CD4-positive, alpha-beta memory T cell (primary cell): ENCODE measurements at places on chromosomes 5 and 9. TPM values are rescaled to one million over a fixed set of nuclear protein-coding genes. Genes with fewer than 3 reads are reported as not detected.

- no peak for DNase-seq
These were observed 170.0 kb downstream of the SLC24A2 start for GRCh38 chr9:19618816-19619215.

DNA sequence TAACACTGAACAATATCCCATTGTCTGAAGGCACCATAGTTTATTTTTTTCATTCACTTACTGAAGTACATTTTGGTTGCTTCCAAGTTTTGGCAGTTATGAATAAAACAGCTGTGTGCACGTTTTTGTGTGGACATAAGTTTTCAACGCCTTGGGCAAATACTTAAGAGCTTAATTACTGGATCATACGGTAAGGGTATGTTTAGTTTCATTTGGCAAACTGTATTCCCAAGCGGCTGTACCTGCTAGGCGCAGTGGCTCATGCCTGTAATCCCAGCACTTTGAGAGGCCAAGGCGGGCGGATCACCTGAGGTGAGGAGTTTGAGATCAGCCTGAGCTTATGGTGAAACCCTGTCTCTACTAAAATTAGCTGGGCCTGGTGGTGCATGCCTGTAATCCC, 63.7 kb upstream of the FAM120A start:
- no peak for DNase-seq

DNA sequence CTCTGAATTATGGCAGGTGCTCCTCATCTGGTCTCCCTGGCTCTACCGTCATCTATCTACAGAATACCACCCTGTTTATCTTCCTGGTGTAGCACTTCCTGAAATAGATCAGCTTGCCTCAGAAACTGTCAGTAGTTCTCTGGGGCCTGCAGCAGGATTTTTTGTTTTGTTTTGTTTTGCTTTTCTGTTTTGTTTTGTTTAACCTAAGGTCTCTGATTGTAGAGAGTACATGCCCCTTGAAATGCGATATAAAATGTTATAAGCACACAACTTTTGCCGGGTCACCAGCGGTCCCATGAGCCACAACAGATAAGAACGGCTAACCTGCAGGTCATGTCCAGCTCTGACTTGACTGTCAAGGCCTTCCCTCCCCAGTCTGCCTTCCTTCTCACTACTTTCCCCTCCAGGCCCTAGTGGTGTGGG, 26.6 kb upstream of the CREBRF start:
- DNase-seq = no peak

GRCh38 chr9:69829484-69829883, 8.9 kb downstream of the CFAP95 start:
- no peak for DNase-seq

GRCh38 chr9:69816735-69817134, 3.9 kb upstream of the CFAP95 start:
- no peak for DNase-seq

DNA sequence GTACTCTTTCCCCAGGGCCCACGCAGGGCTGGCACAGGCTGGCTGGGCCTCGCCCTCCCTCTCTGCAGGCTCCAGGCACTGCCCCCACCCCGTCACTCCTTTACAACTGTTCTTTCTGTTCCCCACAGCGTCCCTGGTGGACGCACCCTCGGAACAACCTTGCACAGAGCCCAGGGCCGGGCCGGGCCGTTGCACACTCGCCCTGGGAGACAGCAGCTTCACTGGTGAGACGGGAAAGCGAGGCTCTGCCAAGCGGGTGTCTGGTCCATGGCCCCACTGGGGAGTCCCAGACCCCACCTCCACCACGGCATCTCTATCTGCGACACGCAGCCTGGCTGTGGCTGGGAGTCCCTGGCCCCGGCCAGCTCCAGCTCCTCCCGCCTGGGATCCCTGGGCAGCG, 18.4 kb upstream of the QSOX2 start:
- DNase-seq = no peak

GRCh38 chr5:121913418-121913817, 48.4 kb upstream of the SRFBP1 start:
- no peak for DNase-seq

GRCh38 chr9:114108016-114108833, 9.1 kb upstream of the KIF12 start:
- DNase-seq = peak; percentile 20

DNA sequence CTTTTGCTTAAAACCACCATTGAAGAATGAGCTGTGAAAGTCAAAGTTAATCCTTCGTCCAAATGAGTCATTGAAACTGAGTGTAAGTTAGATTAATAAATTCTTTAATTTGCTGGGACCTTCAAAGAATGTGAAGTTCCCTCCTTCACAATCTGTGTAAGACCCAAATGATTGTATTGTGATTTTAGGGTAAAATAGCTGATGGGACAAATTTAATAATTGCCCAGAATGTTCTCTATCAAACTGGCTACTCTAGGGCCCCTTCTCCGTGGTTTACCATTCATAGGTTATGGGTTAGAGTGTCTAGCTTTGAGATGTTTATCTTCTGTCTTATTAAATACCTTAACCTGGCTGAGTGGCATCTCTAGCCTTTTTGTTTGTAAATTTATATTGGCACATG, 11.9 kb downstream of the C1QTNF3 start:
- no peak for DNase-seq

- DNase-seq = no peak
These were observed 122.1 kb downstream of the YIPF5 start for GRCh38 chr5:144048259-144048856.

- DNase-seq = peak; percentile 73
These were observed 69.6 kb downstream of the ANKRD33B start for GRCh38 chr5:10633271-10634049.

DNA sequence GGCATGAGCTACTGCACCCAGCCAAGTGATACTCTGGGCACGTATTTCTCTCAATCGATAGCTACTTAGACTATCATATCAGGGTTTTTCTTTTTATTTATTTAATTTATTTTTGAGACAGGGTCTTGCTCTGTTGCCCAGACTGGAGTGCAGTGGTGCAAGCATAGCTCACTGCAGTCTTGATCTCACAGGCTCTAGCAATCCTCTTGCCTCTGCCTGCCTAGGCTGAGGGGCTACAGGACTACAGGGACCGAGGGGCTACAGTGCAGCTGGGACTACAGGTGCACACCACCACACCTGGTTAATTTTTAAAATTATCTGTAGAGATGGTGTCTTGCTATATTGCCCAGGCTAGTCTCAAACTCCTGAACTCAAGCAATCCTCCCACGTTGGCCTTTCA, 20.3 kb upstream of the ANKHD1 start:
- no peak for DNase-seq

DNA sequence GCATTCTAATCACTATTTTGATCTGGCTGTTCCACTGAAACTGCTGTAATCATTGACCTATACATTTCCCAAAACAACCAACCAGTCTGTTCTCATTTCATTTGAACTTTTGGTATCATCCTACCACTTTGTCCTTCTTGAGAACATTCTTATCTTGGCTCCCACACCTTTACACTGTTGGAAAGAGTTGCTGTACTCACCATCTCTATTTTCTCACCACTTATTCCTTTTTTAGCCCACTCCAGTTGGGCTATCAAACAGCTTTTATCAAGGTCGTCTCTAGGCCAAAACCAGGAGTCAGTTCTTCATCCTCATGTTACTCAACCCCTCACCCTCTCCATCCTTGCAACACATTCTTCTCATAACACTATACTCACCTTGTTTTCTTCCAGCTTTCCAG, 170.1 kb downstream of the KDM4C start:
- no peak for DNase-seq

- DNase-seq = no peak
These were observed 93.7 kb downstream of the ARHGAP26 start for GRCh38 chr5:142863856-142864255.

- no peak for DNase-seq
These were observed 142.2 kb downstream of the DCP2 start for GRCh38 chr5:113118765-113119164.

GRCh38 chr9:4228606-4229005, 71.3 kb downstream of the GLIS3 start:
- DNase-seq = no peak

GRCh38 chr5:56612759-56613158, 202.6 kb upstream of the MAP3K1 start:
- DNase-seq = no peak

GRCh38 chr5:95959888-95960666, 1.6 kb downstream of the ELL2 start:
- peak; percentile 21 for DNase-seq

- DNase-seq = no peak
These were observed 818 bp upstream of the FREM1 start for GRCh38 chr9:14911046-14911445.

- DNase-seq = no peak
These were observed 14.7 kb upstream of the CFAP157 start for GRCh38 chr9:127692071-127692470.

DNA sequence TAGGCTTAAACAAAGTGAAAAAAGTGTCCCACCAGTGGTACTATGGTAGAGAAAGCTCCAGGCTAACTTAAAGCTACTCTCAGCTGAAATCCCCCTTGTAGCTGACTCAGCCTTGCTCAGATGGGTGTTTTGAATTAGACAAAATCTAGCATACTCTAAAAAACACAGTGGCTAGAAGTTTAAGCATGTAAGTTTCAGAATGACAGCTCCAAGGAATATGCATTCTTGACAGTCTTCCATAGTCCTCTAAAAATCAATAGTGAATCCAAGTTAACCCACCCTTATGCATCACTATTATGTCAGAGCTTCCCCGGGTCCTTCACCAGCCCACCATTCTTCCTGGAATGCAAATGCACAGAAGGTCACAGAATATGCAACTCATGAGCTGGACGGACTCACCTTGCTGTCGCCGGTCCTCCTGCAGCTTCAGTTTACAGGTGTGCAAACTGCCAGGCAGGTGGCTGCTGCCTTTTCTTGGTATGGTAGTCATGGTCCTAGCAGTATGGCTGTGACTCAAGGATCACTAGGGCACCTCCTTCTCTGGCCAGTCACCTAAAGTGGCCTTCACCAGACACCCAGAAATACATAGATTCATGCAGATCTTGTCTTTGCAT, 668 bp downstream of the RANBP3L start:
- DNase-seq = no peak

- no peak for DNase-seq
These were observed 164.6 kb downstream of the CARTPT start for GRCh38 chr5:71883742-71884103.

- no peak for DNase-seq
These were observed 65.9 kb downstream of the ZSWIM6 start for GRCh38 chr5:61397937-61398336.

- DNase-seq = no peak
These were observed 73.7 kb downstream of the TENT4A start for GRCh38 chr5:6786786-6787495.

PTAR1 gene
- total RNA-seq = 79.8 TPM

FOXD4 gene
- total RNA-seq = 0.30 TPM

CDK9 gene
- 127 TPM for total RNA-seq

ADAMTS16 gene
- total RNA-seq = not detected

MYORG gene
- 1.4 TPM for total RNA-seq

OLFM1 gene
- not detected for total RNA-seq

SLC36A3 gene
- total RNA-seq = not detected

SHOC1 gene
- not detected for total RNA-seq

FXN gene
- total RNA-seq = 14.6 TPM

SLC28A3 gene
- total RNA-seq = not detected

TOMM5 gene
- 48.2 TPM for total RNA-seq

SMC2 gene
- 9.7 TPM for total RNA-seq

LAMC3 gene
- 0.61 TPM for total RNA-seq

CCNJL gene
- total RNA-seq = not detected

STPG3 gene
- not detected for total RNA-seq

C5 gene
- 1.9 TPM for total RNA-seq

RAD17 gene
- total RNA-seq = 30.7 TPM

HBEGF gene
- 0.52 TPM for total RNA-seq

SLC45A2 gene
- not detected for total RNA-seq

GPX3 gene
- total RNA-seq = not detected

DOK3 gene
- 3.9 TPM for total RNA-seq

DNLZ gene
- 32.3 TPM for total RNA-seq
